ENCODE measurements at places on chromosomes 7 and 10.
A peak's percentile ranks its signal among the peaks of the same experiment; 100 is the strongest.

GRCh38 chr10:6383096-6383812 lies 180.5 kb downstream of the PFKFB3 start:
- no peak for DNase-seq

GRCh38 chr10:33657913-33658312 lies 323.4 kb upstream of the NRP1 start:
- no peak for DNase-seq

DNA sequence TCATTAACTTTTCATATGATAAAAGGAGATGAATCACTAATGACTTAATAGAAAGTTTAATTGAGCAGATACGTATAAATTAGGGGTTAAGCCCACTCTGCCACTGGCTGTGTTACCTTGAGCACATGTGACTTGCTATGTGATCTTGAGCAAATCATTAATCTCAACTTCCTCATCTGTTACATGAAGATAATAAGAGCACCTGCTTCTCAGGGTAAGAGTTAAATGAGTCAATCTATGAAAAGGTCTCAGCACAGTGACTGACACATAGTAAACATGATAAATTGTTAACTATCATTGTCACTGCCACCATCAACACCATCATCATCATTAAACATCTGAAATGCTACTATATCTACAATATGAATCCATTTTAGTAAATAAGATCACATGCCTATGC lies 110.8 kb downstream of the TPK1 start:
- DNase-seq = no peak

GRCh38 chr7:117871401-117871777 lies 1.9 kb downstream of the CTTNBP2 start:
- DNase-seq = no peak

DNA sequence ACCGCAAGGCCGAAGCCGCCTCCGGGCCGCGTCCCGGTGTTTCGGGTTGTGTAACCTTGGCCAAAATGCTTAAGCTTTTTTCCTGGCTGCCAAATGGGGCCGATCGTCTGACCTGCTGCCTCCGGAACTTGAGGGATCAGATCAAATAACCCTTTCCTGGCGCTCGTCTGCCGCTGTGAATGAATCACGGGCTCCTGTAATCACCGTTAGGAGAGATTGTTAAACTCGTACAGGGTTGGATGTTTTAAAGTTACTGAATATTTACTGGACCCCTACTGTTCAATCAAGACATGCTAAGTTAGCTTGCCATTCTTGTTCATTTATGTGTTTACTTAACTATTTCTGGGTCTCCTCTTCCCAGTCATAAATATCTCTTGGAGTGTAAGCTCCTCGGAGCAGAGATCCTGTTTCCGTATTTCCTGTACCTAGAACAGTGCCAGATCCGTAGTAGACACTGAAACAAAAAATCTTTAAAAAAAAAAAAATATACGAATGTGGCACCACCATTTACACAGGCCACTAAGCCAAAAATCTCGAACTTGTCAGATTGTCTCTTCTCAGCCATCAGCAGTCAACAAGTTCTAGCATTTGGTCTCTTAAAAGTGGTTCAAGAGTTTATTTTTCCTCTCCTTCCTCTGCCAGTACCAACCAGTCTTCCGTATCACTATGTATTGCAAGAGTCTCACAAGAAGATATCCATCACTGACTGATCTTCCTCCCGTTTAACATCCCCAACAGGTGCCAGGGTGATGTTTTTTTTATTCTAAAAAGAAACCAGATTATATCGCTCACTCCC lies 650 bp upstream of the TM9SF3 start:
- DNase-seq = no peak

DNA sequence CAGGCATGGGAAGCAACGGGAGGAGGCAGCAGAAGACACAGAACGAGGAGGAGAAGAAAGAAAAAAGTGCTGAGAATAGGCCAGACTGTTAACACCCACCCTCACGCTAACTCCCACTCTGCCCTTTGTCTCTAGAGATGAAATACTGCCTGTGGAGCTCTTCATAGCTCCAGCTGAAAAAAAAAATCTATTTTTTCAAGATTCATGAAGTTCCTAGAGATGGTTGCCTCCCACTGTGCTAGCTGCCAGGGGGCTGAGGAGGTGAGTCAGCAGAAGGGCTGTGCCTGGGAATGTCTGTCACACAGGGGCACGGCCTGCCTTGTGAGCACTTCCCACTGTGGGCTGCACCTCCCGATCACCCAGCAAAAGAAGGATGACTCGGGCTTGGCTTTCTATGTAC lies 144.5 kb downstream of the RNF216 start:
- DNase-seq = peak; percentile 67

DNA sequence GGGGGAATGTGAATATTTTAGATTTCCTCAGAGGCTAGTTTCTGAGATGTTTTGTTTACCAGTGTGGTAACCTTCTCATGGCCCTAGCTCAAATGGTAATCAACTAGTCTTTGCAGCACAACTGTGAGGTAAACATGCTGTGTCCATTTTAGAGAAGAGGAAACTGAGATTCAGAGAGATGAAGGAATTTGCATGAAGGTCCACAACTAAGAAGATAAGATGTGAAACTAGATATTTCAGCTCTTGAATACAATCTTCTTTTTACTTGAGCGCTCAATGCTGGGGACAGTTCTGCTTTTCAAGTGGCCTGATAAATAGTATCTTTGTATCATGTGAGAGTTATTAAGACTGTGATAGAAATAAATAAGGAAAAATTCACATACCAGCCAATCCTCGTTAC lies 245.4 kb downstream of the AUTS2 start:
- no peak for DNase-seq

DNA sequence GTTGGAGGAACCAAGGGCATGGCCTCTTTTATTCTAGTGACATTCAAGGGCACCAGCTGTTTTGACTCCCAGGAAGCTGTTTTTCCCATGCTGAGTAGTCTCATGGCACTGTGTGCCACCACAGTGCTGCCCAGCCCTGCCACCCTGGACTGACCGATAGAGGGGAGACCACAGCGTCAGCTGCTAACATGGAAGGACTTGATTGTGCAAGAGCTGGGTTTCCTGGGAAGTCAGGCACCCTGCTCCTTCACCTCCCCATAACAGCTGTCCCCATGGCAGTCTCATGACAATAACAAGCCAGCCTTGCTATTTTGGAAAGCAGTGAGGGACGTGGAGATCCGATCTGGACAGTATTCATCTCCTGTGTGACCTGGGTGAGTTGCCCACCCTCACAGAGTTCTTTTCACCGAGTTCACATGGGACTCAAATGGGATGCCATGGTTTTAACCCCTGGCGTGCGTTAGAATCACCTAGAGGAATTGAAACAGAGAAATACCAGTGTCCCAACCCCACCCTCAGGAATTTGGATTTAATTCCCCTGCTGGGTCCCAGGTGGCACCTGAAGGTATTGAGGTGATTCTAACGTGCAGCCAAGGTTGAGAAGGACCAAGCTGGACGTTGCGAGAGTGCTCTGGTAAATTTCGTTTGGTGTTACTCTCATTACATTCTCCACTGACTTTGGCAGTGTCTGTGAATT lies 174.8 kb downstream of the CELF2 start:
- DNase-seq = no peak

GRCh38 chr7:100443096-100443840 lies 7.0 kb upstream of the PPP1R35 start:
- no peak for DNase-seq

- DNase-seq = no peak
Observed at GRCh38 chr7:50475340-50475739, 25.2 kb upstream of the FIGNL1 start.

- no peak for DNase-seq
Observed at GRCh38 chr7:79453266-79453557, 255 bp downstream of the MAGI2 start.

- DNase-seq = no peak
Observed at GRCh38 chr7:114949231-114949630, 27.3 kb downstream of the MDFIC start.

DNA sequence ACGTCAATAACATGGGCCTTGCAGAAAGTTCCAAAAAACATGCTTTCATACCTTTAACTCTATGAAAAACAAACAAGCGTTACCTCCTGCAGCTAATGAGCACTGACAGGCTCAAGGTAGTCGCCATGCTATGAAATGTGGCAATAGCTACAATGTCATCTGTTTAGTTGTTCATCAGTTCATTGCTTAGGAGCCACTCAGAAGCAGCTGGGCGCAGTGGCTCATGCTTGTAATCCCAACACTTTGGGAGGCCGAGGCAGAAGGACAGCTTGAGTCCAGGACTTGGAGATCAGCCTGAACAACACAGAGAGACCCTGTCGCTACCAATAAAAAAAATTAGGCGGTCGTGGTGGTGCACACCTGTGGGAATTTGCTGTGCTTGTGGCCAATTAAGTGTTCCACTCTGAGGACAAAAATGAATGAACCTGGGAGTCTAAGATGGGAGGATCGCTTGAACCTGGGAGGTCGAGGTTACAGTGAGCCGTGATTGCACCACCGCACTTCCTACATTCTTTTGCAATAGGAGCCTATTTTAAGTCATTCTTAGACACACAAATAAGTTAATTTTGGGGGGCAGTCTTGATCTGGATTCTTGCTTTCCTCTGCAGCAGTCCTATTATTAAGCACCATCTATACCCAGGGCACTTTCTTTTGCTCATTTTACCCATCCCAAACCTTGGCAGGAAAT lies 276.2 kb upstream of the KLF14 start:
- DNase-seq = no peak

Measured in non-pigmented ciliary epithelial cell (primary cell).